CD4-positive, alpha-beta T cell treated with Interleukin-6 for 4 hours (primary cell): ENCODE measurements at places on chromosomes 16 and 17.

- DNase-seq, result no peak
Measured at GRCh38 chr17:74945543-74945942, 9.8 kb downstream of the OTOP3 start.

DNA sequence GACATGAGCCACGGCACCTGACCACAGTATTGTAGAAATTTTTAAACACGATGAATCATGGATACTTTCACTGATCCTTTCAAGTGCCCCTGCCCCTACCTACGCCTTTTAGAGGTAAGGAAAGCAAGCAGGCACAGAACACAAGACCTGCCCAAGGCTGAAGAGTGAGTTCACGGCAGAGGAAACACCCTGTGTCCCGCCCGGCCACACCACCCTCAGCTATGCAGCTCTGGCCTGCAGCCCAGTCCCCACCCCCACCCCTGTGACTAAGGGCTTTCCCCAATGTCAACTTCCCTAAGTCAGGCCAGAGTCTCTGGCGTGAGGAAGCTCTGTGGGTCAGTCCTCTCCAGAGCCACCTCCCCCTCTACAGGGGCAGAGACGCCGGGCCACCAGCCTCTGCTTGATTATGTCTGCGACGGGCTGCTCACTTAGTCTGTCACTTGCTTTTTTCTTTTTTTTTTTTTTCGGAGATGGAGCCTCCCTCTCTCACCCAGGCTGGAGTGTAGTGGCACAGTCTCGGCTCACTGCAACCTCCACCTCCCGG, 8.4 kb downstream of the SLC16A5 start:
- no peak for DNase-seq

DNA sequence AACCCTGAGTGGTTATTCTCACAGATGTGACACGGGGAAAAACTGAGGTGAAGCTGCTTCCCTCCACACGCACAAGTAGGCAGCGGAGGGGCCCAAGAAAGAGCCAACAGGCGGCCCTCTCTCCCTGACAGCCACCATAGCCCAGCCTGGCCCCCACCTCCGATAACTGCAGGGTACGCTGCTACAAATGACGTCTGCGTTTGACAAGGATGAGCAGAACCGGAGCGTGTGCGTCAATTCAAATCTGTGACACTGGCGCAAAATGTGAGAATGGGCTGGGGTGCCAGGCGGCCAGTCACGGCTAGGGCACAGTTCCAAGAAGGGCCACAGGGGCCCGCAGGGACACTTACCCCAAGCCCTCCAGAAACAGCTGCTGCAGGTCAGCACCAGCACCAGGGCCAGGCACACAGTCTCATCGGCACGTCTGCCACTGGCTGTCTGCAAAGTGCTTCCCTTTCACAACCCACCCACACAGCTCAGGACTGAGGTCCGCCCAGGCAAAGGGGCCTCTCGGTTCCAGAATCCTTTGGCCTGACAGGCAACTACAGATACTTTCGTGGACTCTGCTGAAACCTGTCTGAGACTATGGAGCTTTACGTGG, 14.4 kb downstream of the AXIN1 start:
- no peak for DNase-seq

GRCh38 chr16:23232806-23233205, 50.3 kb downstream of the SCNN1G start:
- DNase-seq, result no peak

GRCh38 chr16:29700253-29700987, 21.4 kb downstream of the QPRT start:
- DNase-seq, result peak; percentile 84

DNA sequence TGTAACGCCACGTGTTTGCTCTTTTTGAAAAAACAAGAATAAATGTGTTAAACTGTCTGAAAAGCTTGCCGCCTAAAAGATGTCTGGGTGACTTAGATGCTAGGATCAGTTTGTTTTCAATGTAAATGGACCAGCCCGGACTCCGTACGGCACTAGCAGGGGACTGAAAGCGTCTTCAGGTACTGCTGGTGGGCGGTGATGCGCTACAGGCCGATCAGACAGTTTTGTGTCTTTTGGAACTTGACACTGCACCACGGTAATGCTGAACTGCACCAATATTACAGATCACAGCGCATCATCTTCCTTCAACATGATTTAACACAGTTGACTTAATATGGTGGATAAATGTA, 727 bp upstream of the MBTPS1 start:
- DNase-seq, result peak; percentile 41

GRCh38 chr17:57505841-57506773, 239.0 kb downstream of the CCDC182 start:
- DNase-seq, result no peak

DNA sequence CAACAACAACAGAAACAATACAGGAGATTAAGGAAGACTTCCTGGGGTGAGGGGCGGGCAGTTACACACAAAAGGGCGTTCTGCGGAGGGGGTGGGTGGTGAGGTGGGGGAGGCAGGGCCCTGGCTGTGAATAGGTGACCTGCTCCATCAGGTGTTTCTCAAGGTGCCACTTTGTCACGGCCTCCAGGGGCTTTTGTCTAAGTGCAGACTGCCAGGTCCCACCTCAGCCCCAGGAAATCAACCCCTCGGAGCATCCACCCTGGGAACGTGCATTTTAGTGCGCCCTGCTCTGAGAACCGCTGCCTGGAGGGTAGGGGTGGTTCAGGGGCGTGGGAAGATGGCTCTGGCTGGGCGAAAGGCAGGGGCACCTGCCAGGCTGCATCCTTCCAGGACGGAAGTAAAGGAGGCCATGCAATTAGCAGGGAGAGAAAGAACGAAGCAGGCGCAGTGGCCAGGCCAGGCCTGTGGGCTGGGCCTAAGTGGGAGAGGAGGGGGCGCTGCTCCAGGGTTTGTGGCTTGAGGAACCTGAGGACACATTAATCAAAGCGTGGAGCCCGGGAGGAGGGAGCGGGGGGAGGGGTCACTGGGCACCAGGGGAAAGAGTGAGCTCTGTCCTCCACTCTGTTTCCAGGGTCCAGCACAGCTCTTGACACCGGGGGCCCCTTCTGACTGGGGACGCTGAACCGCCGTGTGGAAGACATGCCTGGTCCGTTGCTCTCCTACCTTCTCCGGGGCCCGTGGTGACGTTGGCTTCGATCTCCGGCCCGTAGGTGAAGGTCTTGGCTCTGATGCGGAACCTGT, 49.4 kb upstream of the CDC42EP4 start:
- no peak for DNase-seq

GRCh38 chr16:57601801-57602478, 26.5 kb upstream of the ADGRG1 start:
- peak; percentile 56 for DNase-seq

DNA sequence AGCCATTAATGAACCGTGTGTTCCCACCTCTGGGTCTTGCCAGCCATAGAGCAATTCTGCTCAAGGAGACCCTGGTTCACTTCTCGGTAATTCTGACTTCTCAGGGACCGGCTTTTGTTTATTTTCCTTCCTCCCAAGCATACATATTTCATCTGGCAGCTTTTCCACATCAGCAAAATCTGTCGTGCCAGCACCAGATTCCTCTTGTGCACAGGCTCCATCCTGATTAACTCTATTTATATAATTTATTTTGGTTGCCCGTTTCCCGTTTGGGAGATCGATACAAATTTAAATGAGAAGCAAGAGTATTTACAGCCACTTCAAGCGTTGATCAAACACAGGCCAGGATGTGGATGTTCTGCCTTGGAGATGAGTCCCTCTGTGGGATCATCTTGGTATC, 161.9 kb upstream of the XYLT1 start:
- DNase-seq, result no peak

- no peak for DNase-seq
Measured at GRCh38 chr16:86818671-86819532, 240.6 kb downstream of the FOXL1 start.

- DNase-seq, result no peak
Measured at GRCh38 chr17:57296231-57296630, 39.9 kb downstream of the MSI2 start.

GRCh38 chr16:17062676-17063075, 408.1 kb downstream of the XYLT1 start:
- DNase-seq, result no peak

DNA sequence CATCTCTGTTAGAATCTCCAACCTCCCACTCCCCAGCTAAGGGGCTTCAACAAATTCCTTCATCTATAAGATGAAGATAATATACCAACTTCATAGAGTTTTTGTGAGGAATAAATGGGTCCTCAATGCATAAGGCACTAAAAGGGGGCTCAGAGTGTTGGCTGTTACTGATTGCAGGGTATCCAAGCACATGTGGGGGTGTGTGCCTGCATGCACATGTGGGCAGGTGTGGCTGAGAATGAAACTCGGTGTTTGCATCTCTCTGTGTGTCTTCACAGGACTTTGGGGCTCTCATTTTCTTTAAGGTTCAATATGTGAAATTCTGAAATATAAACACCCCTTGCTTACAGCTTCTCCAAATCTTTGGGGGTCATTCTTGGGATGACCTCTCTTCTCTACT, 4.1 kb upstream of the PPP1R9B start:
- DNase-seq, result no peak

DNA sequence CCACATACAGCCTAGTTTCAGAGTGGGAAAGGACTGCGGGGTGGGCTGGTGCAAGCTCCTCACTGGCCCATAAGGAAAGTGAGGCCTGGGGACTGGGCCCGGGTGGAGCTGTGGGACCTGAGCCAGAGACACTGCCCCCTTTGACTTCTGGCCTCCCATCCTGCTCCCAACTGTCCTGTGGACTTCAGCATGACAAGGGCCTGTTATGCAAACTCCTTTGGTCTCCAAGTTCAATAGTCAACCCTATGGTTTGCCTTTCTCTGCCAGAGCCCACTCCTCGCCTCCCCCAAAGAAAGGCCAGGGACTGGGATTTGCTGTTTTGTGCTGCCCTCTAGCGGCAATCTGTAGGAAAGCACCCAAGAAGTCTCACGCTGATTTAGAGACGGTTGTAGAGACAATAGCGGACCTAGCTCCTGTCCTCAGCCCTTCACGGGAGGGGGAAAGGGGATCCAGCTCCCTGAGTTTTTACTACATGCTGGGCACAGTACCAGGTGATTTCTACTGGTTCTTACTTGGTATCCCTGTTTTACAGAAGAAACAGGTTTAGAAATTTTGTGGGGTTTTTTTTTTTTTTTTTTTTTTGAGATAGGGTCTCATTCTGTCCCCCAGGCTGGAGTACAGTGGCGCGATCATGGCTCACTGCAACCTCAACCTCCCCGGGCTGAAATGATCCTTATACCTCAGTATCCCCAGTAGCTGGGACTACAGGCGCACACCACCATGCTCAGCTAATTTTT, 1.2 kb upstream of the TLCD3B start:
- peak; percentile 66 for DNase-seq

DNA sequence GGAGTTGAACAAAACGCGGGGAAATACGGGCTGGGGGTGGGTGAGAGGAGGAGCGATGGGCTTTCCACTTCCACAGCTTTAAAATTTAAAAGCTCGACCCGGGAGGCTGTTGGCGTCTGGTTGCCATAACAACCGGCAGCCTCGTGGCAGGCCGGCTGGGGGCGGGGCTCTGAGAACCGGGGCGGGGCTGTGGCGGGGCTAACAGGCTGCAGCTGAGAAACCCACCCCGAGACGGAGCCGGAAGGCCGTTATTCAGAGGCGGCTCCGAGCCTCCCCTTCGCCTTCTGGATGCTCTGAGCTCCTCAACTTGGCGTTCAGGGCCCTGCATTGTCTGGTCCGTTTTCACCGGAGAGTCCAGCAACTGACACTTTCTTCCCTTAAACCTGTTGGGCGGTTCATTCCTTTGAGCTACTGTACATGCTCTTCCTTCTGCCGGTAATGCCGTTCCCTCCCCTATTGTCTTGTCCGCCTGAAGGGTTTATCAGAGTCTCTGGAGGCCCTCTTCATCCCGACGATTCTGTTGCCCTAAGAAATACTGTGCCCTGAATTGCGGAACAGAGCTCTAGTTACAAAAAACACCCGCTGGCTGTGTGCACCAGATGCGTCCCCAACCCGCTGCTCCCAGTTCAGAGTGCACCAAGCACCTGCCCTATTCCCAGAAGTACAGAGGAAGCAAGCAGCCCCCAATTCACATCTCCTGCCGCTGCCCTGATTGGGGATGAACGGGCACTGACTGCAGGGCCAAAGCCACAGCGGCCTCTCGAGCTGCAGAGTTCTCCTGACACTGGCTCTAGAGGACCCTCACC, 596 bp downstream of the DNAAF8 start:
- peak; percentile 98 for DNase-seq

- DNase-seq, result no peak
Measured at GRCh38 chr17:1745513-1746020, 2.9 kb downstream of the SERPINF2 start.

DNA sequence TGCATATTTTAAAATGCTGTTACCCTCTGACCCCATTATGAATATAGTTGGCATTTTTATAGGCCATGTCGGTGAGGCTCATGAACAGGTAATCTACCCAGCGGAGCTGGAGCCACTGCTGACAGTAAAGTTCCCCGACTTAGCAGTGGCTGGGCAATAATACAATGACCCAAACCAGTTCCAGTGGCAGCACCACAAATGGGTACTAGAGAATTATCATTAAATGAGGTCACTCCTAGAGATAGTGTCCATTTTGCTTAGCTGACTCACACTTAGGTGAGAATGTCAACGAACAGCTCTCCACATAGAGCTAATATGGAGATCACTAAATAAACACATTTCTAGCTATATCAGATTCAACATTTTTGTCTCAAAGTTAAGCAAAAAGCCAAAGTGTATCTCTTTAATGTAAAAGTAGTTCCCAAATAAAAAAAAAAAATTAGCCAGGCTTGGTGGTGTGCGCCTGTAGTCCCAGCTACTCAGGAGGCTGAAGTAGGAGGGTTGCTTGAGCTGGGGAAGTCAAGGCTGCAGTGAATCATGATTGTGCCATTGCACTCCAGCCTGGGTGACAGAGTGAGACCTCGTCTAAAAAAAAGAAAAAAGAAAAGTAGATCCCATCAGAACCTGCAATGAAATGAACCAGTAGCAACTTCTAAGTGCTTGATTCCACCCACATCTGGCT, 7.4 kb downstream of the MYO1D start:
- no peak for DNase-seq

DNA sequence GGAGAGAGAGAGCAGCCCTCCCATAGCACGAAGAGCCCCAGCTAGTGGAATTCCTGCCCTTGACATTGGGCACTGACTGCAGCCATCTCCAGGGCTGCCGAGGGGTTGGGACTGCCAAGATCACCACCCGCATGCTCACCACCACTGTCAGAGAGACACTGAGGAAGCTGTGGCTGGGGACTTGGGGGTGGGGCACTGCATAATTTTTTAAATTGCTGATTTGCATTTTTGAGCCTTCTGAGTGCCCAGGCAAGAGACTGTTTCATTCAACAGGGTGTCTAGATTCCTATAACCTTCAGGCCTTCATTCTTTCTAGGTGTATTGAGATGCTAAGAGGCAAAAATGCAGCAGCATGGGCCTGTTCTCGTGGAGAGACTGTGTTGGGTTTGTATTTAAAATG, 9.0 kb upstream of the EPX start:
- no peak for DNase-seq

GRCh38 chr17:40399185-40399584, 18.5 kb downstream of the TOP2A start:
- DNase-seq, result no peak

DNA sequence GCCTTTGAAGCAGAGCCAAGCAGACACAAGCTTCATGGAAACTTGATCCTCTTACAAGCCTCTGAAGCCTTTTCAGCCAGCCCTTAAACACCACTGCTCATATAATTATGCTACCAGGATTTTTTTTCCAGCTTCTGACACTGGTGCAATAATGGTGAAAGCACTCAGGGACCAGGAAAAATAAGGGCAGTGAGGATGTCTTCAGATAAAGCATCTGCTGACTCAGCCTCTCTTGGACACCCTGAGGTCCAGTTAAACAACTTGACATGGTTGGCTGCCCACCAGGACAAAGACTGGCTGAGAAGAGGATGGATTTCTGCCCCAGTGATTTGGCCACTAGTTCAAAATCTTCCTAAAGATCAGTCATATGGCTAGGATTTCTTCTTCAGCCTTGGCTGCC, 124.2 kb upstream of the N4BP1 start:
- no peak for DNase-seq

GRCh38 chr17:57985675-57985974, 2.4 kb downstream of the VEZF1 start:
- DNase-seq, result no peak
